ENCODE measurements at places on chromosomes 4 and X.

- DNase-seq = no peak
Measured at GRCh38 chr4:88738180-88738579, 40.6 kb upstream of the NAP1L5 start.

GRCh38 chr4:144905286-144905685 lies 192.7 kb downstream of the ANAPC10 start:
- no peak for DNase-seq

- DNase-seq = peak; percentile 73
Measured at GRCh38 chr4:152014280-152014679, 253.5 kb upstream of the GATB start.

GRCh38 chrX:47581731-47582647 lies at the start of gene TIMP1:
Gene TIMP1 (plus strand): TSS chrX:47582436. CDS start chrX:47583416, 980 bp downstream.
- peak; percentile 87 for DNase-seq

- DNase-seq = no peak
Measured at GRCh38 chr4:22237846-22238494, 277.9 kb downstream of the ADGRA3 start.

DNA sequence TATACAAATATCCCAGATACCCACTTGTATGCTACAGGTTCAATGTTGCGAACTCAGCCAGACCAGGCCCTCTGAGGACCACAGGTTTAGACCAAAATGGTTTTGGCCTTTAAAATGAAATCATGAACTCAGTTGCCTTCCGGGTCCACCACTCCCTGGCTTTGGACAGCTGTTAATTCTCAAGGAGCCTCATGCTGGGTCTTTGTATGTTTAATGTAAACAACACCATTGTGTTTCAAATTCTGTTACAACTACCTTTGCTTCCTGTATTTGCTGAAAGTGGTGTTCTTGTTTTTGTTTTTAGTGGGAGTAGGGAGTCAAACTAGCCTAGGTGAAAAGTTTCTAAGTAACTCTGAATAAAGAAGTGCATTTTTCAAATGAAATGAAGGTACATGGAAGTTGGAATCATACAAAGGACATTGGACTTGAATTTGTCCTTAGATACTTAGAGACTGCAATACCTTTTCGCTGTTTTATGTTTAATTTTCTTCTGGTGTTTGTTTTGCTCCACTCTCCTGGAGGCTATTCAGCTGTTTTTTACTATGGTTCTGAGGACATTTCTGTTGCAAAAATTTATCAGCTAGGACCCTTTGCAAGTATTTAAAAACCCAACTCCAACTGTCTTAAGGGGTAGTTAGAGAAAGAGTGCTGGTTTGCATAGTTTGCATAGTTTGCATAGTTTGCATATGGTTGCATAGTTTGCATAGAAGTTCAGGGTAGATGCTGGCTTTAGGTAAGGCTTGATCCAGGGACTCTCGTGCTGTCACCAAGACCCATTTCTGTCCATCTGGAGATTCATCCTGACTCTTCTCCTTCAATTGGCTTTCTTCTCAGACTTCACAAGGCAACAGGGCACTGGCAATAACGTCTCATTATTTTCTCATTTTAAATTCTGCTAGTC lies 70.1 kb downstream of the MID1IP1 start:
- no peak for DNase-seq

GRCh38 chrX:121921258-121921657 lies 873.8 kb downstream of the GLUD2 start:
- DNase-seq = no peak

DNA sequence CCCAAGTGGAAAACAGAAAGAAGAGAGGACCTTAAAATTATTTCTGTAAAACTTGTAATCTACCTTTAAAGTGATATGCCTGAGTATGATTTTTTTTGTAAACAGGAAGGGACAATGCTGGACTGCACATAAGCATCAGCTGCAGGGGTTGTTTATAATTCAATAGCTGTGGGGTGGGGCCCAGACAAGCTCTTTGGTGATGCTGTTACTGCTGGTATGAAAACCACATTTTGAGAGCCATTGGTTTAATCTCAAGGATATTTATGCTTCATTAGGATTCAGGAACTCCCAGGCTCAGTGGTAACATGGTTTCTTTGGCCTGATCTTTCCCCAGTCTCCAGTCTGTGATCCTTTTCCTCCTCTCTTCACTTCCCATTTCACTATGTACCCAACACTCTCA lies 34.3 kb upstream of the GRPR start:
- DNase-seq = no peak

GRCh38 chr4:159006202-159006601 lies 96.7 kb upstream of the RAPGEF2 start:
- no peak for DNase-seq

GRCh38 chrX:118495061-118495921 lies at the start of gene DOCK11:
Gene DOCK11 (plus strand): TSS chrX:118495815. CDS start chrX:118495972, 157 bp downstream.
- peak; percentile 83 for DNase-seq

GRCh38 chr4:10706236-10706635 lies 21.7 kb upstream of the CLNK start:
- no peak for DNase-seq

- DNase-seq = no peak
Measured at GRCh38 chr4:76548704-76549103, 113.7 kb downstream of the SHROOM3 start.

GRCh38 chr4:155546451-155546850 lies 120.2 kb upstream of the GUCY1A1 start:
- no peak for DNase-seq

DNA sequence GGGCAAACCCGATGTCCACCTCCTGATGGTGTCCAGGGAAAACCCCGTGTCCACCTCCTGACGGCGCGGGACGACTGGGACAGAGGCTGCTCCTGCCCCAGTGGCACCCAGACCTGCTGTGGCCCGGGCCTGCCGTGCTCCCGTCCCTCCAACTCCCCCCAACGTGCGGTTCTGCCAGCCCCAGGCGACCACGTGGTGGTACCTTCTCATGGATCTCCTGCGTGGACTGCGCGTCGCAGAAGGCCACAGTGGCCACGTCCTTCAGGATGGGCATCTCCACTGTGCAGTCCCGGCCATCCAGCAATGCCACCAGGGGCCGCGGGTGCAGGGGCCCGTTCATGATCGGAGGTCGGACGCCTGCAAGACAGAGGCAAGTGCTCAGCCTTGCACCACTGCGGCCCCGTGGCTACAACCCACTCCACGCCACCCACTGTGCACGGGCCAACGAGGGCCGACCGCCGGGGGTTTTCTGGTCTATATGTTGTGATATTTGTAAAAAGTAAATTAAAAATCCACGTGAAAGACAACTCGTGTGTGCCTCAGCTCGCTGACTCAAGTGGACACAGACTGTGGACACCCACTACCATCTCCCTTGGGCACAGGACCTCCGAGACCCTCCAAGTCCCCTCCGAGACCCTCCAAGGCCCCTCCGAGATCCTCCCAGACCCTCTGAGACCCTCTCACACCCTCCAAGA lies 10.8 kb downstream of the CTBP1 start:
- no peak for DNase-seq

GRCh38 chr4:145098675-145099037 lies 545 bp downstream of the ABCE1 start:
- no peak for DNase-seq

GRCh38 chr4:13711233-13711785 lies 83.8 kb upstream of the BOD1L1 start:
- DNase-seq = no peak

GRCh38 chr4:160371446-160371845 lies 1268.6 kb downstream of the RAPGEF2 start:
- DNase-seq = no peak

DNA sequence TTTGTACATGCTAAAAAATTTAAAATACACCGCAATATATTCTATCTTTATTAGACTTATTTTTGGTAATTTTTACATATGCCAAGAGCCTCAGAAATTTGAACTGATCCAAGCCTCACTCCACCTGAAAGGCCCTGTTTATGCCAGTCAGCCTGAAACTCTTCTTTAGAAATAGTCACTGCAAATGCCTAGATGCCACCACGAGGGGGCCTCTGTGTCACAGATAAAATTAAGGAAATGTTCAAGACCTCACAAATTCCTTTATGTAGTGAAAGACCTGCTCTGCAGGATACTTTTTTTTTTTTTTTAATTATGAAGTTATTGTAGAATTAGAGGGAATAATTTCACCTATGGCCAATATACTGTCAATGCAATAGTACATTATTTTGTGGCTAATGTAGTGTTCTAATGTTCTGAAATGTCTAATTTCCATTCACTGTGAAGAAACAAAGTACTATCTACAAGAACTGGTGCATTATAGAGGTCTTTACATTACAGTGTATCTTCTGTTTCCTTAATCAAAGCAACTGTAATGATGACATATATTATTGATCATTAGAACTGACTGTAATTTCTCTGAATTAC lies 69.8 kb downstream of the DTHD1 start:
- peak; percentile 83 for DNase-seq

DNA sequence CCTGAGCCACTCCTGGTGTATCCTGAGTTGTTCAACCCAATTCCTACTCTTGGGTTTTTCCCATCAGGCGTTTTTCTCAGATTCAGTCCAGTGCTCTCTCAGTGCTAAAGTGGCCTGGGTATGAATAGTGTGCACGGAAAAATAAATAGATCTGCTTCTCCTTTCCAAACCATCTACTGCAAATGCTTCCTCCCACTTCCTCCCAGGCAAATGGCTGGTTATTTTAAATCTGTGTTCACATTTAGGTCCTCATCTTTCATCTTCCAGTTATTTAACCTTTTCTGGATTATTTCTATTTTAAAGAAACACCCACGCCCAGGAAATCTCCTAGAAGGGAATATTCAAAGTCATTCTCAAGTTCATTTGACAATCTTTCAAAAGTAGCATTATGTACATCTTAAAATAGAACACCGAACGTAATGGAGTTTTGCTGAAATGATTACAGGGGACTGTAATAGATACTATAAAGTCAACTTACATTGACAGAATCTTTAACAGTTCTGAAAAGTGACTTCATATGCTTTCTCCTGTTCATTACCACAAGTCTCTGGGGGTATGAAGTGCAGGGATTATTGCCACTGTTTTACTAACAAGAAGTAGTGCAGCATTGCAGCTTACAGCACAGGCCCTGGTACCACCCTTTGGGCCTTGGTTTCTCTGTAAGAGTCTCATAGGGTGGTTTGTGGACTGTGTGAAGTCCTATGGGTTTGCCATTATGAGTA lies 66.3 kb downstream of the MED28 start:
- DNase-seq = no peak

DNA sequence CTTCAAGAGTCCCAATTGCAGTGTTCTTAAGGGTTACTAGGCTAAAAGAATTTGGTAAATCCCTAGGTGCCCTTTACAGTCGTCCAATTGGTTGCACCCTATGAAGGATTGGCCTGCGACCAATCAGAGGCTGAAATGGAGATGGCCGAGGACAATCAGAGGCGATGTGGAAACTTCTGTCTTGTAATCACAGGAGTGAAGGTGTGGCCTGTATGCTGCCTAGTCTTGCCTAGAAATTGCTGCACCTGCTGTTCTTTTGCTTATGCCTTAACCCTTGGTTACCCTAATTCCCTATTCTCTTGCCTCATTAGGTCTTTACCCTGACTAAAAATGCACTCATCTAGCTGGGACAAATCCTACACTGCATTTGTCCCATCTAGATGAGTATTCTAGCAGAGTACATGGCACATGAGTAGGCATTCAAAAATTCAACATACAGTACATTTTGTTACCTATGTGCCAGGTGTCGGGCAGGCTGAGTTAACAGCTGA lies 1.0 kb upstream of the DCK start:
- no peak for DNase-seq

GRCh38 chr4:162506253-162506652 lies 342.5 kb upstream of the FSTL5 start:
- DNase-seq = no peak

DNA sequence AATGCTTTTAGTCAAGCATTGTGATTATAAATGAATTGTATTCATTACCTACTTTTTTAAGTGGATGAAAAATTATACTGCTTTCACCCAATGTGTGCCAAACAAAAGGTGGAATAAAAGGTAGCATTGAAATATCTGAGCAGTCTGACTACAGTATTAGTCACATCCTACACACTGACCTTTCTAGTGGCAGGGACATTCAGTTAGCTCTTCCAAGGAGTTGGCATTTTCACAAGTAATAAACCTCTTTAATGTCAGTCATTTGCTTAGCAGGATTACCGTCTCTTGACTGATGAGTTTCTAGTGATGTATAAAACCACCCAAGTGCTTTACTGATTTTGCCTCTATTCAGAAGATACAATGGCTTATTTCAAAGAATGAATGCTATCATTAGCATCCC lies 687.9 kb downstream of the ARAP2 start:
- DNase-seq = no peak

DNA sequence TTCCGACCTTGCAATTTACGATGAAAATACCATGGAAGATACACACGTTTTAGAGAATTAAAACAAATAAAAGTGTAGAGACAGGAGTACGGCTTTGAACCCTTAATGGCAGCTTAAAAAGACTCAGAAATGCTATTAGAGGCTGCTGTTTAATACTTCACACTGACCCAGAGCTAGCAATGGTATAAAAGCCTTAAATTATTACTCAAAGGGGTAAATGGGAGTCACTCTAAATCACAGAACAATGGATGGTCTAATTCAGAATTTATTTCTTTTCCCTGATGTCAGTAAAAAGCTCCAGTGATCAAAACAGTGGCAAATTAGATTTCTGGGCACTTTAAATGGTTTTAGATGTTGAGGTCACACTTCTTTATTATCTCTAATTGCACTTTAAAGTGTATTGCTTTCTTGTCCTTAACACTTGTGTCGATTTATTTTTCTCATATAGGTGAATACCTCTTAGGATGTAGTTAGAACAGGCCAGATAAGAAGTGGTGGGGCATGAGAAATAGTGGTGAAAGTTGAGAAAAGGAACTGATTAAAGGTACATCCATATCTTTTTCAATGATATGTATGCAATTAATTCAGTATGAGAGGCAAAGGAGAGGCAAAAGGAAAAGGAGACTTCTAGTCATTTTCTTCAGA lies 252.4 kb upstream of the ANKRD50 start:
- DNase-seq = no peak

DNA sequence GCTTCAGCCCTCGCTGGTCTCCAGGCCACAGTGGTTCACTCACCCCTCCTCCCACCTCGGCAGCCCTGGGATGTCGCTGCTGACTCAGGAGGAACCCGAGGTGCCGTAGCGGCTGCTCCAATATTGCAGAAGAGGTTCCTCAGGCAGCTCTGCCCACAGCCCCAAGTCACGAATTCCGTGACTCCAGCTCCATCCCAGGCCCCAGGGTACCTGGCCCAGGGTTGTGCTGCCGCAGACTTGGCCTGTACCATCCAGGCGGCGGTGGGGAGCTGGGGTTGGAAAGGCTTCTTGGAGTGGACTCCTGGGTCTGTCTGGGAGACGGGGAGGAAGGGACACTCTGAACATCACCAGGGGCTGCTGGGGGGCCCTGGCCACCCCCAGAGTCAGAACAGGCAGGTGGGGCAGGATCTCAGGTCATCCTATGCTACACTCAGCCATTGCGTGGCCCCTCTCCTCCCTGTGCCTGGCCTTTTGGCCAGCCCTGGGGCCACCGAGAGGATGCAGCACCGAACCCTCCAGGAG lies 728 bp upstream of the HGFAC start:
- DNase-seq = no peak

- DNase-seq = no peak
Measured at GRCh38 chrX:54173791-54174190, 9.3 kb downstream of the FAM120C start.

Data from activated CD8-positive, alpha-beta memory T cell treated with anti-CD3 and anti-CD28 coated beads for 24 hours (primary cell).